ENCODE measurements at places on chromosomes 1 and 21.

DNA sequence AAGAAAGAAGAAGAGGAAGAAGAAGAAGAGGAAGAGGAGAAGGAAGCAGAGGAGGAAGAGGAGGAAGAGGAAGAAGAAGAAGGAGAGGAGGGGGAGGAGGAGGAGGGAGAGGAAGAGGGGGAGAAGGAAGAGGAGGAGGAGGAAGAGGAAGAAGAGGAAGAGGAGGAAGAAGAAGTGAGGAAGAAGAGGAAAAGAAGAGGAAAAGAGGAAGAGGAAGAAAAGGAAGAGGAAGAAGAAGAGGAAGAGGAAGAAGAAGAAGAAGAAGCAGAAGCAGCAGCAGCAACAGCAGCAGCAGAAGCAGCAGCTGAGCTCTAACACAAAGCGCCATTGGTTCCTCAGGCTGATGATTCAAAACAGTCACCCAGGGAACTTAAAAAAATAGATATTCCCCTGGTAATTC is 34.0 kb downstream of the DNAI4 start:
- DNase-seq: no peak

- no peak for DNase-seq
These were observed 62.6 kb downstream of the ABL2 start for GRCh38 chr1:179166663-179167417.

- DNase-seq: no peak
These were observed 627 bp upstream of the DLGAP3 start for GRCh38 chr1:34929853-34930701.

GRCh38 chr21:34911360-34911759 is 137.7 kb downstream of the RUNX1 start:
- no peak for DNase-seq

- DNase-seq: no peak
These were observed 9.2 kb downstream of the GCSAML start for GRCh38 chr1:247557926-247558674.

- no peak for DNase-seq
These were observed 613.5 kb downstream of the LMO4 start for GRCh38 chr1:87942165-87942564.

DNA sequence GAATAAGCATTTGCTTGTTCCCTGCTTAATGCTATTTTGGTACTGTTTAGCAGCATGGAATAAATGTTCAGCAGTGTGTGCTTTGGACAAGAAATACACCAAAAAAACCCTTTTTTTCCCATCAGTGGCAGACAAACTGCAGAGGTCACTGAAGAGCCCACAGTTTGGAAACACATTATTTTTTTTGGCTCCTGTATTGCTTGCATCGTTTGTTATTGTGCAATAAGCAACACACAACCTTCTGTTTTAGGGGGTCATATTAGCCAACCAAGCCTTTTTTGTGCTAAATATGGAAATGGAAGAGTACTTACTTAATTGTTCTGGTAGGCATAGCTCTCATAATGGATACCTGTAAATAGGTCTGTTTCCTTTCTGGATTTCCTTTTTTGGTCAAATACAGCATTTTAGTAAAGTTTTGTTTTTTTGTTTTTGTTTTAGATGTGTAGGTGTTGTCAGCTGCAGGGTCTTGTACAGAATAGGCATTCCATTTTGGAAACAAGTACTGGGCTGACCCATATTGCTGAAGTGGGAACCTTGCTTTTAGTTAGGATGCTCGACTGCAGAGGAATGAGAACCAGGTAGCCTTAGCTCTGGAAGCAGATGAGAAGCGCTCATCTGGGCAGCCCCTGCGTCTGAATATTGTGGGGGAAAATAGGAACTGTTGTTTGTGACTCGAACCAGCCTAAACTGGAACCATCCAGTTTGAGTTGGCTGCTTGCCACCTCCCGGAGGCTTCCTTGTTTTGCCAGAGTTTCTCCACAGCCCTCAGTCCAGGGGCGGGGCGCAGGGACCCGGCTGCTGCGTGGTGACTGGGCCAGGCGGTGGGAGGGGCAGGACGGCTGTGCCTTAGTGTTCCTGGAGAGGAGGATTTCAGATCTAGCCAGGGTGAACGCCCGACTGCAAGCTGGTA is 38.4 kb downstream of the SPEN start:
- DNase-seq: no peak

Measured in stimulated activated CD4-positive, alpha-beta T cell treated with anti-CD3 and anti-CD28 coated beads, Interleukin-12 subunit alpha, Interleukin-12 subunit beta, amount 100 ng/mL, for 4 hours (primary cell).